ENCODE measurements at places on chromosomes 1 and 21.

- DNase-seq = peak; percentile 43
Observed at GRCh38 chr1:35883635-35884101, 659 bp downstream of the AGO1 start.

GRCh38 chr1:112711041-112711440, 4.1 kb downstream of the PPM1J start:
- DNase-seq = no peak

DNA sequence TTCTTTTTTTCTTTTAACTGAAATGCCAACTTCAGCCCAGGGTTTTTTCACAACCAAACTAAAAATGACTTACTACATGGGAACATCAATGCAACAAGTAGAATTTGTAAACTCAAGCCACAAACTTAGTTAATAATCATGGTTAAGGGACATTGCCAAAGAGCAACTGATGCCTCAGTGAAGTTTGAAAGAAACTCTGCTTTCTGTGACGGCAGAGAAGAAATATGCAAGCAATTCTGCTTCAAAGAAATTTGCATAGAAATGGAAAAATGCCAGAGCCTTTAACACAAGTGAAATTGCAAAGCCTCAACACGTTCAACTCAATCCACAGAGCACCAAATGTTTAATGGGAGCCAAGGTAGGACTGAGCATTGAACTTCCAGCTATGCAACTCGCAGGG, 5.0 kb upstream of the CHD5 start:
- no peak for DNase-seq

- DNase-seq = no peak
Observed at GRCh38 chr21:44706026-44706705, 5.2 kb downstream of the TSPEAR start.

- DNase-seq = no peak
Observed at GRCh38 chr1:94757931-94758330, 62.2 kb upstream of the SLC44A3 start.

- DNase-seq = no peak
Observed at GRCh38 chr1:23198373-23198772, 18.9 kb downstream of the HTR1D start.

DNA sequence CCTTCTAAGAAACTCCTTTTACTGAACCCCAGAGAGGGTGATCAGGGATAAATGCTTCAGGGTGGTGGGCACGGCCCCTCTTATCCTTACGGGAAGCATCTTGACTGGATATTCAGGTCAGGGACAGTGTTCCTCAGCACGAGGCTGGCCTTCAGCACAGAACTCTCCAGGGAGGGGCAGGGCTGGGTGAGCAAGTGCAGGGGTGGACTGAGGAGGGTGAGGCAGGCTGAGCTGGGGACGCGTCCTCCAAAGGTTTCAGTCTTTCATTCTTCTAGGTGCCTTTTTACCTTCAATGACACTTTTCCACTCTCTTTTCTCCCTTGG, 52.3 kb downstream of the RASSF5 start:
- no peak for DNase-seq

GRCh38 chr21:45905196-45905595, 76.4 kb upstream of the COL6A1 start:
- DNase-seq = no peak

DNA sequence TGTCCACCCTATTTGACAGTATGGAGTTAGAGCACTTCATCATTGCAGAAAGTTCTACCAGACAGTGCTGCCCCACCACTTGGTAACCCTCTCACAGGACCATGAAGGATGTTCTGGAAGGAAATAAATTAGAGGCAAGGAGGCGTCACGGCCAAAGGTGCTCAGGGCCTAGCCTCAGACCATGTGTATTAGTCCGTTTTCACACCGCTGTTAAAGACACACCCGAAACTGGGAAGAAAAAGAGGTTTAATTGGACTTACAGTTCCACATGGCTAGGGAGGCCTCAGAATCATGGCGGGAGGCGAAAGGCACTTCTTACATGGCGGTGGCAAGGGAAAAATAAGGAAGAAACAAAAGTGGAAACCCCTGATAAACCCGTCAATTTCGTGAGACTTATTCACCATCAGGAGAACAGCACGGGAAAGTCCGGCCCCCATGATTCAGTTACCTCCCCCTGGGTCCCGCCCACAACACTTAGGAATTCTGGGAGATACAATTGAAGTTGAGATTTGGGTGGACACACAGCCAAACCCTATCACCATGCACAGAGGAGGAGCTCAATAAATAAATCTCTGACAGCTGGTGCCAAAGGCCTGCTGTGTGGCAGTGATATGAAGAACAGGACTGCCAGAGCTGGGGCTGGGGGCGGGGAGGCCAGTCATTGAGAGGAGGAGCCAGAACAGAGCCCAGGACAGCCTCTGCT, 75.8 kb downstream of the FHAD1 start:
- no peak for DNase-seq

DNA sequence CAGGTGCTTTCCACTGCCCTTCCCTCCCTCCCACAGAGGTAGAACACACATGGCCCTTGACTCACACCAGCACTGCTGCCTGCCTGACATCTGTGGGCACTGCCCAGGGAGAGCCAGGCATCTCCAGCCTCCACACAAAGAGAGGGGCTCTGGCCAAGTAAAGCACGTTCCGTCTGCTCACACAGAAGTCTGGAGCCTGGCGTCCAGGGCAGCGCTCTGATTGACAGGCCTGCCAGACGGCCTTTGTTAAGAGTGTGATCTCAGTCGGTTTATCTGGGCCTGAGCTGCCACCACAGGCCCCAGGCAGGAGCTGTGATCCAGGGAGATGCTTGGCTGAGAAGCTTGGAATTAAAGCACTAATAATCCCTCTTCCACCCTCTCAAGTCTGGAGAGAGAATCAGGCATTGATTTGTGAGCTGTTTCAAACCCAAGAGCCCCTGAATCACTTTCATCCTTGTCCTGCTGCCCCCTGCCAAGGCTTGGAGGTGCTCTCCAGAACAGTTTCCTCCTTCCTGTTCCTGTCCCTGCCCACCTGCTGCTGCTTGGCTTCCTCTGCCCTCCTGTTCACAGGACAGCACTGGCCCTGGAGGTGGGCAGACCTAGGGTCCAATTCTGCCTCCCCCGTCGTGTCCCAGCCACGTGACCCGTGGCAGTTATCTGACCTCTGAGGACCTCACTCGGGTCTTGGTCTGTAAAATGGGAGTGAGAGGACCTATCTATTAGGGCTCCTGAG, 3.7 kb downstream of the DMRTB1 start:
- no peak for DNase-seq

DNA sequence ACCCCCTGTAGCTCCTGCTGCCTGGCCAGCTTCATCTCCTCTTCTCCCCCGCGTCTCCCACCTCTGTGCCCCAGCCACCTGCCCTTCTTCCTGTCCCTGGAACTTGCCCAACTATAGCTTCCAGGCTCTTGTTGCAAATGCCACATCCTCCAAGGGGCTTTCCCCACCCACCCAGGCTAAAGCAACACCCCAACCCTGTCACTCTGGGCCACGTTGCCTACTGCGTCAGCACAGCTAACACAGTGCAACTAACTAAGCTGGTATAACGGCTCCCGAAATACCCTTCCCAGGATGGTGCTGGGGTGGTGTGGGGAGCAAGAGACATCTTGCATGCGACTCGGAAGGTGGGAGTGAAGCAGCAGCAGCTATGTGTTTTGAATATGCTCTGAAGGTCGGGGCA, 19.7 kb downstream of the CAMK2N1 start:
- DNase-seq = no peak

DNA sequence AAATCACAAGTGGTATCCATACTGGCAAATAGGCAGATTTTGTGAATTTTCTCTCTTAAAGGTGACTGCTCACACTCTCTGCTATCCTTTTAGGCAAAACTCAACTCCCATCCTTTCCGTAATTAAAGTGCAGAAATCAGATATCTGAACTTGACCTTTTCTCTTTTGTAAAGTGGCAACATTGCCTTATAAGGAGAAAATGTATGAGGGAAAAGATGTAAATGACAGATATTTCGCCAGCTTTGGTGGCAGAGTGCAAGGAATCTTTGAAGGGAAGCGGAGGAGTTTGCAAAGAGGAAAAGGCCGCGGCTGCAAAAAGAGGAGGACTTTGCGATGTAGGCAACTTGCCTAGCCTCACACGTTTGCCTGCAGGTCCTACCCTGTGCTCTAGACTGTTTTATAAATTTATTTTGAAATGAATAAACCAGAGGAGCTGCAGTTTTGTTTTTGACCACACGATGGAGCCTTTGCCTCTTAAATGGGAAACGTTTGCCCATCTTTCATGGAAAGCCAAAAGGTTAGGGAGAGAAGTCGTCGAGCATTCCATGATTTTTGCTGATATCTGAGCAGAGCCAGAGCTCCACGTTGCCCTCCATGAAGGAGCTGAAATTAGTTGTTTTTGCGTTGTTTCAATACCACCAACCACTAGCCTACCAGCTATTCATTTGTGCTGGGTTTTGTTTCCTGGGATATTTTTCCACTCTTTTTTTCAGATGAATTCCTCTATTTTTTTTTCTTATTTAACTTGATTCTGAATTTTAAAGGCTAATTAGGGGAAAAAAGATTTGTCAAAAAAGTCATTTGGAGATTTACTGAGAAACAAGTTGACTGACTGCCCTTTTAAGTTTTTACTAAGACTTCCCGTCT, 242.3 kb downstream of the LMX1A start:
- DNase-seq = peak; percentile 62

GRCh38 chr1:110176299-110176956, 26.1 kb downstream of the SLC6A17 start:
- DNase-seq = peak; percentile 85

GRCh38 chr21:25273959-25274358, 333.3 kb downstream of the MRPL39 start:
- DNase-seq = no peak

DNA sequence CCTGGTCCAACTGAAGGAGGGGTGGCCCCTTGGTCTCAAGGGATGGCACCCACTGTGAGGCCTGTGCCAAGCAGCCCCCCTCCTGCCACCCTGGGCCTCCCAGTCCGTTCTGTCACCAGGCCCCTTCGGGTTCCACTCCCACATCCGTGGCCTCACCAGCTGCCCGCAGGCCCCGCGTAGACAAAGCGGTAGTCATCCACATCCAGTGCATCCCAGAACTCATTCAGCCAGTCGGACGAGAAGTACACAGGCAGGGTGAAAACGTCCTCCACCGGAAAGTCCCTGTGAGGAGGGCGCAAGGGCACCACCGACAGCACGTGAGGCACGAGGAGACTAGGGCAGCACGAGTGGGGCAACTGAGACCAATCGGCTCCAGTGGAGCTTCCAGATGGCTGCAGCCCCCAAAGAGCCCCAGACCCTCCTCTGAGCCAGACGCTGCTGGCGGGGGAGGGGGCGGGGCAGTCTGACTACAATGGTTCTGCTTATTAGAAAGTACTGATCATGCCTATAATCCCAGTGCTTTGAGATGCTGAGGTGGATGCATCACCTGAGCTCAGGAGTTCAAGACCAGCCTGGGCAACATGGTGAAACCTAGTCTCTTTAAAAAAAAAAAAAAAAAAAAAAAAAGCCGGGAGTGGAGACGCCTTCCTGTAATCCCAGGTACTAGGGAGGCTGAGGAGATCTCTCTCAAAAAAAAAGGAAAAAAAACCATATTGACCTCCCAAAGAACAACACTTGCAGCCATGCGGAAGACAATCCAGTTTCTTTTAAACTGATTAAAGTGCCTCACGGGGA, 1.2 kb downstream of the JMJD4 start:
- no peak for DNase-seq

DNA sequence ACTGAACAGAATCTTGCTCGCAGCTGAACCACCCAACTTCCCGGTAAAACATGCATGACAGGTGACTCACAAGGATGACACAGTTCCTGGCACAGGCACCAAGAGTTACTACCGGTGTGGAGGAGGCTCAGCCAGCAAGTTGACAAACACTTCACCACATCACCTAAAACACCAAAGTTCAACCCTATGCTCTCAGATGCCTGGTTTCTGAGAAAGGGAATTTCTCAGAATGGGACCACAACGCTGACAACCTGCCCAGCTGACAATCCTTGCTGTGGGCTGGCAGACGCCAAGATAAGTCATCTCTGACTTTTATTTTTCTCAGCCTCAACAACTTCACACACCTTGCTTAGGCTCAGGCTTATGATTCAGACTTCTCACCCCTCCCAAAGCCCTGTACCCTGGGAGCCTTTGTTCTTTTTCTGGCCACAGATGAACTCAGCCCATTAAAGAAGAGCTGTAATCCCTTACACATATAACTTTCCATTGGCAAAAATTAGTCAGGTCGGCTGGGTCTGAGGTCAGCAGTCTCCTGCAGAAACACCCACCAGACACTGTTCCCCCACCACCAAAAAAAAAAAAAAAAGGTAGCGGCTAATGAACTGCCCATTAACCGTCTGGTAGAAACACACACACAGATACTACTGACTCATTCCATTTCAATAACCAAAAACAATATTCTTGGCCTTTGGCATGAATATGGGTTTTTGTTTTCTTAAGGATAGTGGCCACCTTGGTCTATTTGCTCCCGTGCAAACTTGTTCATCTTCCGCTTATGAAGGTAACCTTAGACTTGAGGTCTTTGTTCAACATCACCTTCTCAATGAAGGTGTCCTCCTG, 10.8 kb upstream of the TIAM1 start:
- DNase-seq = no peak

DNA sequence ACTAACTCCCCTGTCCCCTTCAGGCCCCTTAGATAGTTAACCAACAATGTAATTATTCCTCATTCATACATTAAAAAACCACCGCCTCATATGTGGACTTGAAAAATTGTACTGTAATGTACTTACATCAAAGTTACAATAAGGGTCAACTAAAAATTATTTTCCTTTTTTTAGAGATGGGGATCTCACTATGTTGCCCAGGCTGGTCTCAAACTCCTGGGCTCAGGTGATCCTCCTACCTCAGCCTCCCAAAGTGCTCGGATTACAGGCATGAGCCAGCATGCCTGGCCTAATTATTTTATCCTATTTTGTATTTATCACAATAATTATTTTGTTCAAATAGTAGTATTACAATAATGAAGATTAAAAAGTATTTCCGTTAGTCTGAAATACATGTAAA, 12.6 kb downstream of the RPL5 start:
- no peak for DNase-seq

DNA sequence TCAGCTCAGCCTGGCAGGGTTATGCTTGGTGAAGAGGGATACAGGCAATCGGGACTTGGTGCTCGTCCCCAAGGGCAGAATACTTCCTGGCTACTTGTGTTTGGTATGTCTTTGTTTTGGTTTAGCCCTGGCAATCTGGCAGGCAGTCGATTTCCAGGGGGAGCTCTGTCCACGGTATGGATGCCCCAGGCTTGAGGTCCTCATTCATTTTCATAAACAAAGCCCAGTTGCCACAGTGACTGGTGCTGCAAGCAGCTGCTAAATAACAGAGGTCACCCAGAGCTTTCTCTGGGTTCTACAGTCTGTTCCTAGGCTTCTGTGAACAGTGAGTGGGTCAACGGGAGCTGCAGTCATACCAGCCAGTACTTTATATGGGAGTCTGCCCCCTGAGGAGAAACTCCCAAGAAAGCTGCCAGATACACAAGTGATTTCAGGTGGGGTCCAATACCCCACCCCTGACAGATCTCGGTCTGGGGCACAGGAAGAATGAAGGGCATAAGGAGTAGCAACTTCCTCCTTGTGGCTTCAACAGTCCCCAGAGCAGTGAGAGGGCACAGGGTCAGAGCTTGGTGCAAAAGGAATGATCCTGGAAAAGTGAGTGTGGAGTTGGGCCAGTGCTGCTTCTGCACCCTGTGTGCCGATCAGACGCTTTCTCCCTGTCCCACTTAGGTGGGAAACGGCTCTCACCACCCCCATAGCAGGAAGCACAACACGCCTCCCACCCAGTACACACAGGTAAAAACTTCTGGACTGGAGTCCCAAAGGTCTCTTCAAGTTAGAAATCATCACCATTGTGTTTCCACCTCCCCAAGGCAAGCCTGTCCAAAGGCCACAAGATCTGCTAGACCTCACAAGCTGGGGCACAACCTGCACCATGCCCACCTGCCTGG, 55.5 kb downstream of the TGFBR3 start:
- DNase-seq = no peak

Data from DMS79 treated with DMSO at 0.1 percent for 48 hours (cell line).